Fibroblast of the conjunctiva (primary cell): ENCODE measurements at places on chromosomes 6 and 20.

DNA sequence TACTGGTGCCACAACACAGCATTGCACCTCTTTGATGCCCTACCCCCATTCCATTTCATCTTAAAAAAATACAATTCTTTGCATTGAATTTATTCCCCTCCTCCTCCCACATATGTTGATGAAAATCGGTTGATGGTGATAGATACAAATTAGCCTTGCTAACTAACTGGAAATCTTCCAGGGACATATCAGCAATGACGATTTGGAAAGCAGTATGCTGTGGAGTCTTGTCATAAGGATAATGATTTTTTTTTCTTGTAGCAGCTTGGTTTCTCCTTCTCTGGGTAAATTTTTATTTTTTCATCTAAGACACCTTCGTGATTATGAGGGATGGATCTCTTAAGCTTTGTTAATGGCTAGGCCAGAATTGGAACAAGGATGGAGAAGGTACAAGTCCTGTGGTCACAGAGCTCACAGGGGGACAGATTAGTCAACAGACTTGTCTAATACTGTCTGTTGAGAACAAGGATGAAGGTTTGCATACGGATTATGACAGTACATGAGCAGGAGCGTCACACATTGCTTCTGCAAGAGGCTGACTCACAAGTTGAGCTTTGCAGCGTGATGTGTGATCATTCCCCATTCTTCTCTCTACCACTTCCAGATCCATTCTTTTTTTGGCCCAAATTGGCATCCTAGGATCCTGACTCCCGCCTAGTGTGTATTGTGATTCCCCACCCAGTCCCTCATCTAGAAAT lies 233.1 kb upstream of the FERMT1 start:
- no peak for DNase-seq

GRCh38 chr6:14153228-14153627 lies 35.7 kb downstream of the CD83 start:
- no peak for DNase-seq

- peak; percentile 21 for DNase-seq
These were observed 1383.5 kb upstream of the DEFB115 start for GRCh38 chr20:29873946-29874345.

DNA sequence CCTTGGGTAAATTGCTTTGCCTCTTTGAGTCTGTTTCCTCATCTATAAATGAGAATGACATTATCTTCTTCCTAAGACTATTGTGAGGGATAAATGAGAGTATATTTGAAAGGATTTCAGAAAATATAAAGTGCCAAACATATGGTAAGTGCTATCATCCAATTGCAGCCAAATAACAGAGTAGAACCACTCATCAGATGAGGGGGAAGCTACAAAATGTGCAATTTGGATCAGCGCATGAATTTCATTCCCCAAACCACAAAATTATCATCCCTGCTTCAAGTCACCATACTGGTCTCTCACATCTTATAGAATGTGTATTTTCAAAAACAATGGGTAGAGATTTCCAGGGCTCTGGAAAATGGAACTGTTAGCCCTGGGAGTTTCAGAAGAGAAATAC lies 158.5 kb downstream of the ARHGAP18 start:
- DNase-seq = no peak

DNA sequence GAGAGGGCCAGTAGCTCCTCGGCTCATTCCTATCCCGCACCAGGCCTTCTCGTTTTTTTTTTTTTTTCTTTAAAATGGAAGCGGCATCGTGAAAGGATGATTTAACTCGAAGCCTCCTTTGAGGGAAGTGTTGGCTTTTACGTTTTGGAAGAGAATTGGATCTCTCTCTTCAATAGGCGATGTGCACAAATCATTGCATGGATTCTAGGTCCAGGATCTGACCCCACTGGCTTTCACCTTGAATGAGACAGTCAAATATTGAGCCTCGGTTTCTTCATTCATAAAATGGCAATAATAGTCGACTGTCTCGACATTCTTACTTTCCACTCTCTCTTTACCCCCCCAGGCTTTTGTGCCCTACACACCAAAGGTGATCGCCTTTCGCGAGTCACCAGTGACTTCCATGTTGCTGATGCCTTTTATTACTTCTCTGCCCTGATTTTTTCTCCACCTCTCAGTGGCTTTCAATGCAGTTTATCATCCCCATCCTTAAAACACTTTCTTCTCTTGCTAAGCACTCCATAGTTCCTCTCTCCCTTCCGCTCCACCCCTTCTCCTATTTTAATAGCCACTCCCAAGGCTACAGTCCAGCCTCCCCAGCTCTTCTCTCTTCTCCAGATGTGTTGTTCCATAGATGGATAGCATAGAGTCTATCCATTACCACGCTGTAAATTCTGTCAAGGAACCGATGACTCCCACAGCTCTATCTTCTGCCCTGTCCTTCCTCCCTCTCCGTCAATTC lies 473 bp upstream of the DTNBP1 start:
- DNase-seq = no peak

DNA sequence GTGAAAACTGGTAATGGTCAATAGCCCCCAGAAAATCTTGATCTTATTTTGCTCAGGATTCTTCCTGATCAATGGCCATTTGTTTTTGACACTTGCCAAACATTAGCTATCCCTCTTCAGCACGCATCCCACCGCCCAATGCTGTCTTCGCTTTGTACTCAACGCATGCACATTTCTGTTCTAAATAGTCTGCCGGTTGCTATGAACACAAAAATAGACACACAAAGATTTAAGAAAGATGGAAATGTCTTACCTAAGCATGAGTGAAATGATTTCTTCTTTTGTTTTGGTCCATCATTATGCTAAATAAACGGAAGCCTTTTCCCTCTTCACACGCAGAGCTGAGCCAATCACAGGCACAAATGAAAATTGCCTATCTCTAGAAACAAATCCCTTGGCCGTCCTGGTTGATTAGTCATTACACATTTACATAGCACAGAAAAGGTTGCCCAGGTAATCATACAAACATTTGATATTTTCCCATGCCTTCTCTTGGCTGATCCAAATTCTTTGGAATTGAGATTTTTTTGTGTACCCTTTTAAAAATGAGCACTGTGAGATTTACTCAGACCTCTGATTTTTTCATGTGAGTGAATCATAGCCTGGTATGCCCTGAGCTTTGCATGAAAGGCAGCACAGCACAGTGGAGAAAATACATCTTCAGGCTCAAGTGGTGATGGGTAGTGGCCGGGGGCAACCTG lies 70.5 kb upstream of the FAM184A start:
- DNase-seq = no peak

- DNase-seq = no peak
These were observed 11.0 kb downstream of the TTBK1 start for GRCh38 chr6:43254138-43254817.

DNA sequence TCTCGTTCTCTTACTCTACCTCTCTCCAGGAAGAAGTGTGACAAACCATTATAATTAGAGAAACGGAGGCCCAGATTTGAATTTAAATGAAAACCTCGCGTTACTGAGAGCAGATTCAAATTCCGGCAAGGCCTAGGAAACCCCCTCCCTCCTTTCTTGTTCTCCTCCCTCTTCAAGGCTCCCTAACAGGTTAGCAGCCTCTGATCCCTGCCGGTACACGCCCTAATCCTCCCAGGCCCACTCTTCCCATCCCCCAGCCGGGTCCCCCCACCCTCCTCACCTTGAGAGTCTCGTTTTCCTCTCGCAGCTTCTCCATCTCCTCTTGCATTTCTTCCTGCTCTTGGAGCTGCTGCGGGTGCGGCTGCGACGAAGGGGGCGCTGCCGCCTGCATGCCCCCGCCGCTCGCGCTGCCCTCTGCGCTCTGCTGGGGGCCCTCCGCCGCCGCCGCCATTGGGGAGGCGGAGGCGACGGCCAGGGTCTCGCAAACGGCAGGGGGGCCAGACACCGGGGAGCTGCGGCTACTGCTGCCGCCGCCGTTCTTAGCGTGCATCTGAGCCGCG lies 3.8 kb downstream of the MTCL3 start:
- no peak for DNase-seq

DNA sequence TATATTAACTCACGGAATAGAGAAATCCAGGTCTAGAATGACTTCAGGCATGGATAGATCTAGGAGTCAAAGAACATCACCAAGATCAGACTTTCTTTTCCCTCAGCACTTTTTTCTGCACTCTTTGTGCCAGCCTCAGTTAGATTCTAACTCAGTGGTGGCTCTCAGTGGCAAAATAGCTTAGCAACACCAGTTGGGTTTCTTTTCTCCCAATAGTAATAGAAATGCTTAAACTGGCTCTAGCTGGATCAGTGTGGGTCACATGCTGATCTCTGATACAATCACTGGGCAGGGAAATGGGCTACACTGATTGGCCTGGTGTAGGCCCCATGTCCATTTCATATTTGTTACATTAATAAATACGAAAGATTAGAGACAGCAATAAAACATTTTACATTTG lies 44.2 kb upstream of the ARFGEF2 start:
- no peak for DNase-seq

GRCh38 chr20:46012921-46013320 lies 4.2 kb downstream of the MMP9 start:
- no peak for DNase-seq

DNA sequence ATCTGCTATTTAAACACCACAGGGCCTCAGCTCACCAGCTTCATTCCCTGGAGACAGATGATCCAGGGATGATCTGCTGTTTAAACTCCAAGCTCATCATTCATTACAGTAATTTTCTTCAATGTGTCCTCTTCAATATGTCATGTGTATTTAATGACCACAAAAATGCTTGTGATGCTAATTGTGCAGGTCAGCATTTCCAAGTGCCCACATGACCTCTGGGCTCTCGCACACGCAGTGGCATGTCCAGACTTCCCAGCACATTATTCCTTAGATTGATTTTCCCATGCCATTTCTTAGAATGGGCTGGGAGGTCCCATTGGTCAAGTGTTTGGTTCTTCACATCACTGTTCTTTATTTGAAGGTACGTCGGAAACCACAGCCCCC lies 434.4 kb downstream of the HAO1 start:
- no peak for DNase-seq

DNA sequence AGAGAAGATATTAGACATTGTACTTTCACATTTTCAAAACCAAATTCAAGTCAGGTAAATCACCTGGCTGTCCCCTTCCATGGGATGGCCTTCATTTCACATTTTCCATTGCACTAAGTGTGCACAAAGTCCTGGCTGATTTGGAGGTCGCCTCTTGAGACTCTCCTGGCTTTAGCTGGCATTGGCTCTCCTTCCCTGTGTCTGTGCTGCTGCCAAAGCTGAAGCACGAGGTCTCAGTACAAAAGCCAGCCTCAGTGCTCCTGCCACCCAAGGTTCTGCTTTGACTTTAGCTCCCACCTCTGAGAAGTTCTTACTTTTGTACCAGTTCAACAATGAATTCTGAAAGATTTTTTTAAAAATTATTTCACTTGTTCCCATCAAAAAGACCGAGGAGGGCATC lies 289.2 kb upstream of the CNR1 start:
- no peak for DNase-seq

DNA sequence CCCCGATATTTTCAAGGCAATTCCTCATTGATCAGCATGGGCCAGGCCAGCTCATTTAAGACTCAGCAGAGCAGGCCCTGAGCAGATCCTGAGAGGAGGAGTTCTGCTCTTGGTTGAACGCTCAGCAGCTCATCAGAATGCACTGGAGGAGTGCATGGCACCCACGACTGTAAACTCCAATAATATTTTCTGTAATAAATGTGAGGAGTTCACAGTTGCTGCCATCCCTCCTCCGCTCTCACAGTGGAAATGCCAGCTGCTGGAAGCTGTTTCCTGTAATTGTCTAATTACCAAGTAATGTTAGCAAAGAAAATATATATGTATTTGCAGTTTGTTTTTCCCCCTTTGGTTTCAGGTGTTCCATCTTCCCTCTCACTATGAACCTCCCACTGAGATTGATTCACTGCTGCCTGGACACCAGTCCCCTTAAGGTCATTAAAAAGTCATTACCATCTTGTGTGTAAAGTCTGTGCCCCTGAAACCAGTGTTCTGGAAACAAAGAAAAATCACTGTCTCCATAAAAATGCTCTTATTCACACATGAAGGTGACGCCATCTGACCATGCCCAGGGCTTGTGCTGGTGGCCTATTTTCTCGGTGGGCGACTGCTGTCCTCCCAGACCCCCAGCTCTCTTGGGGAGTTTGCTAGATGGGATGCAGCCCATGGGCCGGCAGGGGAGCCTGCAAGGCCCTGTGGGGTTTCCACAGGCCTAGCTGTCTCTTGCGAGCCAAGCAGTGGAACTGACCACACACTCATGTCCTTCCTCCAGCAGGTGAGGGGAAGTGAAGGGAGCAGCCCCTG lies 374.2 kb downstream of the ZFAND3 start:
- DNase-seq = no peak

DNA sequence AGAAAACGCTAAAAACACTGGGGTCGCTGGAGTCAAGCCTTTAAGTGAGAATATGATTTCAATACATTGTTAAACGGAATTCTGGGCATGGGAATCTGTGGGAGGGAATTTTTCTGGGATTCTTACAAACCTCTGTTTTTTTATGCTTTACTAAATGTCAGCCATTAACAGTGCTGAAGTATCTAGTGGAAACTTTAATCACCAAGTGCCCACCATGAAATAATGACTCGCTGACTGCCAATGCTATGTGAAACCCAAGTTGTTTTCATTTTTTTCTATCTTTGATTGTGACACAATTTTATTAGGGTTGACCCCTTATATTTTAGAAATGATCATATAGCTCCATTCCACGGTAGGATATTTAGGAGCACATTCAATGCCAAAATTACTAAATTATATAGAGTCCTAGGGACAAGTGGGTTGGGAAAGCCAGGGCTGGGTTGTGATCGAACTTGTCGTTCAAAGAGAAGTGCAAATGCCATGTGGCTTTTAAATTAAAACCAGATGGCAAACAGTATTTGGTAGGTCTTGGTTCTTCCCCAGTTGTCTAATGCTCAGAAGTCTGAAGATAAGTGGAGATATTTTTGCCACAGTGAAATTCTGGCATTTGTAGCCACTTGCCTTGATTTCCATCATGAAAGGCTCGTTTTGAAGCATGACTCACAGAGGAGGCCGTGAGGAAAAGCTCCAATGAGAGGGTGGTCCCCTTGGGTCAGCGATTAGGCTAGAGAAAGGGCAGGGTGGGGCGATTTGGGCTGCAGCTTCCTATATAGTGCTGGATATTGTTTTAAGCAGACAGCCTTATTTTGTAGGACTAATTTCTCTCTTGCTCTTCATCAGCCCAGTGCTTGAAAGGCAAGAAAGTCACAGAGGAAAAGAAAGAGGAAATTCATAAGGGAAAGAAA lies 254.4 kb upstream of the JAG1 start:
- no peak for DNase-seq

DNA sequence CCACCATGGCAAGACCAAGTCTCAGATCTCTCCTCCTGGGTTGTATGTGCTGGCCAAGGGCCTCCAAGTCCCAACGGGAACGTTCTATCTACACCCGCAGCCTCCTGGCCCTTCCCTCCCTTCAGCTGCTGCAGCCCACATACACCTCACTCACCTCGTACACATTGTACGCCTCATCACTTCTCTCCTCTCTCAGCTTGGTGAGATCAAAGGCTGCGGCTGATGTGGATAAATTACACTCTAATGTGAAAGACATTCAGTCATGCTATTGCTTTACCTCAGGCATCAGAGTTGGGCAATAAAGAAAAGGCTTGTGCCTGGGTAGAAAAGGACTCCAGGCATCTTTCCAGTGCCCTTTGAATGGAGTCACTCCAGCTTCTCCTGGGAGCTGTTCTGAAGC lies 135.3 kb upstream of the FOXQ1 start:
- DNase-seq = no peak

- peak; percentile 12 for DNase-seq
These were observed 71.1 kb upstream of the THEMIS start for GRCh38 chr6:127971945-127972391.

- DNase-seq = no peak
These were observed 79.5 kb downstream of the FYN start for GRCh38 chr6:111793711-111794111.
